Vein endothelial cell (primary cell): ENCODE measurements at places on chromosomes 13 and 19. TPM values are rescaled to one million over a fixed set of nuclear protein-coding genes. Genes with fewer than 3 reads are reported as not detected.

The SYDE1 gene
- 24.4 and 25.8 TPM in 2 replicates for total RNA-seq

The CCDC70 gene
- not detected in 2 replicates for total RNA-seq

The HSD17B14 gene
- 0.98 and 3.5 TPM in 2 replicates for total RNA-seq

The TEX26 gene
- not detected in 2 replicates for total RNA-seq

The FCAR gene
- total RNA-seq: not detected in 2 replicates

The HSH2D gene
- total RNA-seq: not detected in 2 replicates
